ENCODE measurements at places on chromosomes 1 and 21.

GRCh38 chr1:108785264-108785663 lies 38.8 kb downstream of the STXBP3 start:
- H3K27me3 ChIP-seq = no peaks in the 10 kb centered on the region
- peaks cover 98% of the 10 kb centered on the region for H3K36me3 ChIP-seq
- no peak for DNase-seq
- no peak overlapping the region for H3K27ac ChIP-seq
- no peak overlapping the region for H3K4me3 ChIP-seq

DNA sequence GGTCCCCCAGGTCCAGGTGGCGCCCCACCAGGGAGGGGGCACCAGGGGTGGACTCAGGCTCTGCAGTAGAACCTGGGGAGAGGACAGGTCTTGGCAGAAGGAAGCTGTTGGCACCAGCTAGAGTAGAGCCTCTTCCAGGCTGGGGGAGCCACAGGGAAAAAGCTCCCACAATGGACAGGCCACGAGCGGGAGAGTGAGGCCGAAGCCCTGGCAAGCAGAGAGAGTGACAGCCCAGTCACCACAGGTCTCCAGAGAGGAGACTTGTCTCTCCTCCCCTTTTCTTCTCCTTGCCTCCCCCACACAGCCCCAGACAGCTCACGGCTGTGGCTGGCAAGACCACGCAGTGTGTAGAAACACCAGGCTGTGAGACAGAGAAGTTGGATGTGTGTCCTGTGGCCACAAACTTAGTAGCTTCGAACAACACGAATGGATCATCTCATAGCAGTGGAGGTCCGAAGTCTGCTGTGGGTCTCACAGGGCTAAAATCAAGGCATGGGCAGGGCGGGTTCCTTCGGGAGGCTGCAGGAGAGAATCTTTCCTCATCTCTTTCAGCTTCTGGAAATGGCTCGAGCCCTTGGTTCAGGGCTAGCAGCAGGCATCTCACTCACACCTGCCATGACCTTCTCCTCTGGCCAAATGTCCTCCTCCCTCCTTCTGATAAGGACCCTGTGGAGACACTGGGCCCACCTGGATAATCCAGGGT lies 3.3 kb downstream of the KRTAP12-4 start:
- no peaks in the 10 kb centered on the region for H3K27me3 ChIP-seq
- no peaks in the 10 kb centered on the region for H3K36me3 ChIP-seq
- no peak overlapping the region for H3K27ac ChIP-seq
- no peak for DNase-seq

GRCh38 chr1:182367926-182368325 lies 23.7 kb downstream of the GLUL start:
- H3K4me3 ChIP-seq = no peak overlapping the region
- H3K4me1 ChIP-seq = no peaks in the 10 kb centered on the region
- H3K27me3 ChIP-seq = no peaks in the 10 kb centered on the region
- no peaks in the 10 kb centered on the region for H3K36me3 ChIP-seq
- no peak for DNase-seq
- H3K27ac ChIP-seq = no peak overlapping the region

GRCh38 chr1:71623888-71624287 lies 543.1 kb upstream of the ZRANB2 start:
- no peak for DNase-seq
- H3K36me3 ChIP-seq = no peaks in the 10 kb centered on the region
- H3K4me3 ChIP-seq = no peak overlapping the region
- no peaks in the 10 kb centered on the region for H3K4me1 ChIP-seq
- H3K27me3 ChIP-seq = no peaks in the 10 kb centered on the region
- H3K27ac ChIP-seq = no peak overlapping the region

DNA sequence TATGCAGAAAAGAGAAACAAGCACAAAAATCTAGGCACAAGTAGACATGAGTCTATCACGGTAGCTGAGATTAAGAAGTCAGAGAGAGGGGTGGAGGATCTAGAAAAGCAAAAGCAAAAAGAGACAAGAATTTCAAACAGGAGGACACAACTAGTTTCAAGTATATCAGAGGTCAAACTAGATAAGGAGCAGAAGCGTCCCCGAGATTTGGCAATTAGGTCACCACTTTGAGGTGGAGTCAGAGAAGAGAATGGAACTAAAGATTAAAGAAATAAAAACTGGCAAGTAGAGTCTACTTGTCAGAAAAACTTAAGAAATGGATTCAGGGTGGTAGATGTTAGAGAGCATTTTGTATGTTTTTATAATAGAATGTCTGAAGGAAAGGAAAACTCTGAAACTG lies 2.3 kb downstream of the SF3B4 start:
- H3K4me3 ChIP-seq = no peak overlapping the region
- no peak for DNase-seq
- peaks cover 55% of the 10 kb centered on the region for H3K36me3 ChIP-seq
- H3K27me3 ChIP-seq = no peaks in the 10 kb centered on the region
- H3K4me1 ChIP-seq = peaks cover 45% of the 10 kb centered on the region
- no peak overlapping the region for H3K27ac ChIP-seq

DNA sequence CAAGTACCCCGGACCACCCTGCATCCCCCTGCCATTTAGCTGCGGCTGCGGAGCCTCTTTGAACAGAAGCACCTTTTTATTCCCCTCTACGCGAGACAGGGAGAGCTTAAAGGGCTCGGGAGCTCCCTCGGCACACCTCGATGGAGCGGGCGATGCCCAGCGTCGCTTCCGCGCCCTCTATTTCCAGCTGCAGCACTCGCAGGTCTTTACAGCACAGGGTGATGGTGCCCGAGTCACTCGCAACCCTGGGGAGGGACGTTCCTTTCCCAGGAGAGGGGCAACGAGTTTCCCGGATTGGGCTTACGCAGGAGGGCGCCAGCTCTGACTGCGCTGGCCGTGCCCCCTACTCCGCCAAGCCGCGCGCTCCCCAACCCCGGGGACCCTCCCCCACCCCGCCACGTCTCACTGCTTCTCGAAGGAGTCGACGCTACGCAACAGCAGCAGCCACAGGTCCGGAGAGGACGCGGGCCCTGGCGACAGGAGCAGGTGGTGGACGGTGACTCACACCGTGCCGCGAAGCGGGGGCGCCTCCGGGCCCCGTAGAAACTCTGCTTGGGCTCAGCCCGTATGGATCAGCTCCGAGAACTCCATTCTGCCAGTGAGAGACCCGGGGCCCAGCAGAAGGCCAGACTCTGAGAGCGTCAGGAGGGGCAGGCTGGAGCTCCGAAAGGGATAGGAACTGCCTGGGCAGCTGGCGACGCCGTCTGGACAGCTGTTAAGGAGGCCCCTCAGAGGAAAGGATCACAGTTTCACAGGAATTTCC lies 5.8 kb upstream of the FAM167B start:
- peak overlapping the region; percentile 68 for H3K4me3 ChIP-seq
- peak; percentile 31 for DNase-seq
- H3K36me3 ChIP-seq = no peaks in the 10 kb centered on the region
- H3K4me1 ChIP-seq = peaks cover 20% of the 10 kb centered on the region
- H3K27me3 ChIP-seq = no peaks in the 10 kb centered on the region

DNA sequence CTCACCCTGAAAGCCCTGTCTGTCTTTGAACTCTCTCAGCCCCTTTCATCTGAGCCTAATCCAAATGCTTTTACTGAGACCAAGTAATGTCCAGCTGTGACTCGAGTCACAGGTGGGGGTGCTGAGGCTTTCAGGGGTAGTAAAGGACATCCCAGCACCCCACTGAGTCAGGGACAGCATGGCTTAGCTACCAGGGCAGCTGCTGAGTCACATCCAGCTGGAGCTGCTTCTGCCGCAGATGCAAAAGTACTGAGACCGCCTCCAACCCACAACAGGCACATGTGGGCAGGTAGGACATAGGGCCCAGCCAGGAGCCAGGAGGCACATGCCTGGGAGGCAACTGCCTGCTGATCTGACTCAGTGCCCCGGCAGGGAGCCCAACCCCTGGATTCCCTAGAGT lies 6.7 kb upstream of the VSIG8 start:
- no peaks in the 10 kb centered on the region for H3K27me3 ChIP-seq
- H3K36me3 ChIP-seq = no peaks in the 10 kb centered on the region

DNA sequence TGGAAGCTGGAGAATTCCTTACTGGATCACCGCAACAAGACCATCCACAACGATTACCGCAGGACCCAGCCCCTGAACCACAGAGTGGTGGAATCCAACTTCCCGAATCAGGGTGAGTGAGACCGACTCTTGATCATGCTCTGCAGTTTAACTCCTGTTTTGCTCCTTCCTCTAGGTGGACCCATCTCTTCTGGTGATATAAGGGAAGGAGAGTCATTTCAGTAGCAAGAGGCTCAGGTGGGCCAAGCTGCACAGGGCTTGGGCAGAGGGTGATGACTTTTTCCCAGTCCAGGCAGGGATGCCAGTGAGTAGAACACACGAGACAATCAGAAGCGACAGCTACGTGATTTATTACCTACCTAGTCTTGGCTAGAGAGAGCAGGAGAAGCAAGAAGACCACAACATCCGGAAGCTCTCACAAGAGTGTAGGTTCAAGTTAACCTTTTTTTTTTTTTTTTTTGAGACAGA lies 25.2 kb downstream of the CA6 start:
- DNase-seq = no peak
- H3K36me3 ChIP-seq = no peaks in the 10 kb centered on the region
- H3K27me3 ChIP-seq = no peaks in the 10 kb centered on the region
- H3K4me1 ChIP-seq = peaks cover 8% of the 10 kb centered on the region
- no peak overlapping the region for H3K27ac ChIP-seq

DNA sequence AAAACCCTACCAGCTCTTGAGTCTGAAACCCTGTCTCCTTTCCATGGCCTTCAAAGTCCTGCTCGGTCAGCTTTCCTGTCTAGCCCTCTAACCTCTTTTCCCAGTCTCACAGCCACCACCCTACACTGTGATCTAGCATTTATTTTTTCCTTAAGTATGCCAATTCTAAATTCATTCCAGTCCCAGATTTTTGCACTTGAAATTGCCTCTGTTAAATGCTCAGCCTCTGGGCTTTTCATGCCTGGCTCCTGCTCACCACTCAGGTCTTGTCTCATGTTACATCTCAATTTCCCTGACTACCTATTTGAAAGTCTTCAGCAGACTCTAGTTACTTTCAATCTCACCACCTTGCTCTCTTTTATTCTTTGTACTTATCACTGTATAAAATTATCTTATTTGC lies 176.2 kb downstream of the ADGRL4 start:
- H3K36me3 ChIP-seq = no peaks in the 10 kb centered on the region
- no peaks in the 10 kb centered on the region for H3K27me3 ChIP-seq
- H3K4me1 ChIP-seq = no peaks in the 10 kb centered on the region
- H3K27ac ChIP-seq = no peak overlapping the region

DNA sequence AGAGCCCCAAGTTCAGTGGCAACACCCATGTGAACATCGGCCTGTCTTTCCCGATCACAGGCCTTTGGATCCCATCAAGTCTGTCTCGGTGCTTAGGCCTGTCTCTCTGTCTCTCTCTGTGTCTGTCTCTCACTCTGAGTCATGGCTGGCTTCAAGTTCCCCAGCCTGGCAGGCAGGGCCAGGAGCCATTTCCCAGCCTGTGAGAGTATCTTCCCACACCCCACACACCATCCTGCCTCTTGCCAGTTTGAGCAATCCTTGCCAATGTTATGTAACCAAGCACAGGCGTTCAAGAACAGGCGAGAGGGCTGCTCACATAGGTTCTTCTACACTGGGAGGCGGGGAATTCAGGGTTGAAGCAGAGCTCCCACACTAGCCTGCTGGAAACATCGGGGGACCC lies 70.0 kb upstream of the TMEM51 start:
- peak; percentile 66 for DNase-seq
- H3K27ac ChIP-seq = no peak overlapping the region
- H3K4me3 ChIP-seq = no peak overlapping the region
- no peaks in the 10 kb centered on the region for H3K36me3 ChIP-seq
- H3K27me3 ChIP-seq = no peaks in the 10 kb centered on the region
- peaks cover 8% of the 10 kb centered on the region for H3K4me1 ChIP-seq

DNA sequence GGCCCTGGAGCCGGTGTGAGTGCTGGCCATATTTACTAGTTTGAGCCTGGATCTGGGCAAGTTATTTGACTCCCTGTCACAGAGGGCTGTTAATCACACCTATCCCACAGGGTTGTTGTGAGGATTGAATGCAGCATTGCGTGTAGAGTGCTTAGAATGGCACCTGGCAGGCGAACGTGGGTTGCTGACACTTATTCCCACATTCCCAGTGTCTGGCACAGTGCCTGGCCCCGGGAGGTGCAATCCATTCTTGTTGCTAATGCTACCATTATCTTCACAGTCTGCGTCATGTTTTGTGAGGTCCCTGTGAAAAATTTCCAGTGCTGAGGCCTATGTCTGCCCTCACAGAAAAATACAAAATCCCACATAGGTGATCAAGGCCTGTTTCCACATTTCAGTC lies 66.1 kb downstream of the CD2 start:
- no peak overlapping the region for H3K27ac ChIP-seq
- no peak overlapping the region for H3K4me3 ChIP-seq
- no peak for DNase-seq
- H3K27me3 ChIP-seq = no peaks in the 10 kb centered on the region

- H3K27ac ChIP-seq = no peak overlapping the region
- no peak overlapping the region for H3K4me3 ChIP-seq
These were observed 9.1 kb upstream of the MACF1 start for GRCh38 chr1:39195166-39196111.

- H3K4me3 ChIP-seq = no peak overlapping the region
- DNase-seq = no peak
- no peaks in the 10 kb centered on the region for H3K36me3 ChIP-seq
- no peak overlapping the region for H3K27ac ChIP-seq
These were observed 51.1 kb downstream of the SLC16A1 start for GRCh38 chr1:112904831-112905261.

GRCh38 chr1:105122041-105122440 lies 1372.3 kb downstream of the AMY1C start:
- no peak overlapping the region for H3K4me3 ChIP-seq
- H3K27ac ChIP-seq = no peak overlapping the region
- DNase-seq = no peak
- H3K4me1 ChIP-seq = no peaks in the 10 kb centered on the region
- H3K36me3 ChIP-seq = no peaks in the 10 kb centered on the region

GRCh38 chr1:117605164-117605773 lies 579 bp upstream of the TENT5C start:
- H3K27me3 ChIP-seq = peaks cover 54% of the 10 kb centered on the region
- H3K4me1 ChIP-seq = peaks cover 23% of the 10 kb centered on the region
- DNase-seq = no peak
- no peaks in the 10 kb centered on the region for H3K36me3 ChIP-seq

GRCh38 chr1:206794294-206794908 lies 22.1 kb upstream of the IL10 start:
- no peak for DNase-seq
- H3K27me3 ChIP-seq = no peaks in the 10 kb centered on the region
- no peak overlapping the region for H3K27ac ChIP-seq
- H3K4me1 ChIP-seq = peaks cover 13% of the 10 kb centered on the region

GRCh38 chr1:230332575-230333066 lies 93.5 kb downstream of the PGBD5 start:
- H3K27ac ChIP-seq = no peak overlapping the region
- no peak overlapping the region for H3K4me3 ChIP-seq
- no peaks in the 10 kb centered on the region for H3K36me3 ChIP-seq
- no peaks in the 10 kb centered on the region for H3K27me3 ChIP-seq
- no peaks in the 10 kb centered on the region for H3K4me1 ChIP-seq
- DNase-seq = no peak
